Stimulated activated CD4-positive, alpha-beta T cell treated with anti-CD3 and anti-CD28 coated beads, Interleukin-4, amount 100 ng/mL, for 1 hour (primary cell): ENCODE measurements at places on chromosomes 3 and 15.

DNA sequence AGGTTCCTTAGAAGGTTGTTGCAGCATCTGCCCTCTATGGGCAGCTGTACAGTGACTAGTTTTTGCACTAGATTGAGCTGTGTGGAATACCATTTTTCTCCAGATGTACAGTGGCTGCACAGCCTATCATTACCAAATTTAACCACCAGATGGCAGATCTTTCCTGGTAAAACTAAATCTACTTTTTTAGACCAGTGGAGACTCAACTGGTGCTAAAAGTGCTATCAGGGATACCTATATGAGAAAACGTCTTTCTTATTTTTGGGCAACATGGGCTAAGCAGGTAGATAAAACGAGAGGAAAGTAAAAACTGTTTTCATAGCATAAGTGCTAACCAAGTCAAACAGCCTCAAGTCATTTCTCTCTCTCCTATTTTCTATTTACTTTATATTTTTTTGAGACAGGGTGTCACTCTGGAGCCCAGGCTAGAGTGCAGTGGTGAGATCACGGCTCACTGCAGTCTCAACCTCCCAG lies 21.2 kb downstream of the IGSF10 start:
- DNase-seq: no peak

- no peak for DNase-seq
Measured at GRCh38 chr3:50509715-50510114, 6.3 kb upstream of the CACNA2D2 start.

GRCh38 chr3:188643736-188644135 lies 489.8 kb downstream of the LPP start:
- DNase-seq: no peak

- no peak for DNase-seq
Measured at GRCh38 chr3:141853629-141854168, 22.7 kb upstream of the ATP1B3 start.

- no peak for DNase-seq
Measured at GRCh38 chr3:176794406-176794805, 402.9 kb downstream of the TBL1XR1 start.

GRCh38 chr3:197430934-197431333 lies 124.8 kb downstream of the BDH1 start:
- no peak for DNase-seq

DNA sequence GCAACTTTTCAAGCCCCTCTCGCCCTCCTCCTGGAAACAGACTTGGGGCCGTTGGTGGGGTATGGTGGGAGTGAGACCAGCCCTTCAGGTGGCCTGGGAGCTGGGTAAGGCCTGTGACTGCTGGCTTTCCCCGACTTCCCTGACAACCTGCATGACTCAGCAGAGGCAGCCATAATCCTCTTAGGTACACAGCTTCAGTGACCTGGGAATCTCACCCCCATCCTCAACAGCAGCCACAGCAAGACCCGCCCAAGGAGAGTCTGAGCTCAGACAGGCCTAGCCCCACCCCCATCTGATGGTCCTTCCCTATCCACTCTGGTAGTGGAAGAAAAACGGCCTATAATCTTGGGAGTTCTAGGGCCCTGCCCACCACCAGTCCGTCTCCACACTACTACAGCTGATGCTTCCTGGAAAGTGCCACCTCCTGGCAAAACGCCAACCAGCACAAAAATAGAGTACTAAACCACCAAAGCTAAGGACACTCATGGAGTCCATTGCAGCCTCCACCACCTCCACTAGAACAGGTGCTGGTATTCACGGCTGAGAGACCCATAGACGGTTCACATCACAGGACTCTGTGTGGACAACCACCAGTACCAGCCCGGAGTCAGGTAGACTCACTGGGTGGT lies 13.1 kb upstream of the SLC27A2 start:
- DNase-seq: no peak

- DNase-seq: no peak
Measured at GRCh38 chr15:68497206-68497910, 65.4 kb upstream of the ITGA11 start.

DNA sequence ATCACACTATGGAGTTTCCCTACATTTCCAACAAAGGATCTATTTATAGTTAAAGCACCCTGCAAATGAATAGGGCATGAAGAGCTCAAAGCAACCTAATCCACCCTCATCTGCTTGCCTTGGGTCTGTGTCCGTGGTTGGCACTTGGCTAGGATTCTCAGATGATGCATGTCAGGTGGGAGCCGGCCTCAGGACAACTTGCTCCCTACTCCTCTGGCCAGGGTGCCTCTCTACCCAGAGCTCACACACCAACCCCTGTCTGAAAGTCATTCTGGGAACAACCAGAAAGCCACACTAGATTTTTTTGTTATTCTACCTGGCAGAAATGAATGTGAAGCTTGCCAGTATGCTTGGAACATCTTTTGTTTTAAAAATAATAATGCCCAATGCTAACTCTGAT lies 13.2 kb downstream of the ARHGEF3 start:
- no peak for DNase-seq

- no peak for DNase-seq
Measured at GRCh38 chr3:122902326-122902725, 107.5 kb downstream of the SLC49A4 start.

DNA sequence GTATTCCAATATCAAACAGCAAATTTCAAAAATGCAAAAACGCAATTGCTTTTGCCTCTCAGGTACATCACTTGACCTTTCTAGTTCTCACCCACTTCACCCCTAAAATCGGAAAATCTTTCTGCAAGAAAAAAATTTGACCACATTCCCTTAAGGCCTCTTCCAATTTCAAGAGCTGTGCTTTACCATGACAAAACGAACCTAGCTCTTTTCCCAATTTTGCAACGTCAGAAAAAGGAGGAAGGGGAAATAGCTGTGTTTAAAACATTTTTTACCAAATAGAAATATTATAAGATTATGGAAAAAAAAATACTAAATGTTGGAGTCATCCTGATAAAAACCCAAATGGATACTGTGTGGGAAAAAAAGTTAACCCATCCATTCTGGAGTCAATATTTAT lies 1.1 kb upstream of the NR2C2 start:
- no peak for DNase-seq

GRCh38 chr3:191781044-191781443 lies 320.1 kb downstream of the PYDC2 start:
- no peak for DNase-seq

GRCh38 chr3:103767635-103768034 lies 1332.8 kb downstream of the ZPLD1 start:
- no peak for DNase-seq

GRCh38 chr3:170137986-170138385 lies 43.5 kb downstream of the PHC3 start:
- DNase-seq: no peak

DNA sequence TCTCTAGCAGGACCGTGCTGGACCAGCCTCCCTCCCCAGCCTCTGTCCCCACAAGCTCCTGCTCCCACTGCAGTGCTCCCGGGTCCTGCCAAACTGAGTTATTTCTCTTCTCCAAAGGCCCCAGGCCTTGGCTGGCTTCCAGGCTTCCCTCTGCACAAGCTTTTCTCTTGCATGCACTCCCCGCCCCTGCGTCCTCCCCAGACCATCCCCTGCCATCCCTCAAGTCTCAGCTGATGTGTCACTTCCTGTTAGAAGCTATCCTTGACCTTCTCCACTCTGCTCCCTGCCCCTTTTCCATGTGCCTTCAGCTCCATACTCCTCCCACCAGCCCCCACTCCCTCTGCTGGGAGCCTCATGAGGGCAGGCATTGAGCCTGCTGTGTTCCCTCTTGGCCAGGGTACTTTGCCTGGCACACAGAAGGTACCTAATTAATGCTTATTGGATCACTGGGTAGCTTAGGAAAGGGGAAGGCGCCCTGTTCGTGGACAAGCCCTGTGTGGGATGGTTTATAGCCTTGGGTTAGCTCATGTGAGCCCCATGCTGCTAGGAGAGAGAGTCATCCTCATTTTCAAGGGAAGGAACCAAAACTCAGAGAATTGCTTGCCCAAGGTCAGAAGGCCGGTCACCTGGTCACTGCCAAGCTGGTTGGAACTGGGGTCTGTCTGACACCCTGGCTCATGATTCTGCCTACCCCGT lies 56.4 kb downstream of the FEM1B start:
- no peak for DNase-seq
